Cardiac atrium fibroblast (primary cell): ENCODE measurements at places on chromosomes 6 and 20. TPM values are rescaled to one million over a fixed set of nuclear protein-coding genes. Genes with fewer than 3 reads are reported as not detected.

The GFOD1 gene
- total RNA-seq, result 14.4 and 18.1 TPM in 2 replicates

The GATA5 gene
- total RNA-seq, result 0.32 TPM in 1 of 2 replicates, not detected in the other

The METTL24 gene
- not detected in 2 replicates for total RNA-seq

The GPR31 gene
- not detected in 2 replicates for total RNA-seq

The OTOR gene
- not detected in 2 replicates for total RNA-seq

The COX4I2 gene
- not detected in 2 replicates for total RNA-seq

The SCRT2 gene
- total RNA-seq, result not detected in 2 replicates

The B3GALT4 gene
- total RNA-seq, result 2.3 and 3.6 TPM in 2 replicates

The E2F1 gene
- total RNA-seq, result 2.3 and 5.2 TPM in 2 replicates

The NEURL2 gene
- total RNA-seq, result 1.1 and 1.9 TPM in 2 replicates

The MAP3K4 gene
- total RNA-seq, result 7.8 and 10.1 TPM in 2 replicates

The PRRT1 gene
- total RNA-seq, result 0.16 TPM in 1 of 2 replicates, not detected in the other

The KIAA1586 gene
- 5.1 and 6.0 TPM in 2 replicates for total RNA-seq

The MYL9 gene
- 97.7 and 116 TPM in 2 replicates for total RNA-seq

The SMPDL3A gene
- 7.4 and 7.8 TPM in 2 replicates for total RNA-seq

The NHSL1 gene
- 10.5 and 11.4 TPM in 2 replicates for total RNA-seq

The PTP4A1 gene
- 10.5 and 17.1 TPM in 2 replicates for total RNA-seq

The PARD6B gene
- 0.18 and 0.32 TPM in 2 replicates for total RNA-seq

The PSORS1C1 gene
- total RNA-seq, result 0.16 and 1.1 TPM in 2 replicates

The NOX3 gene
- not detected in 2 replicates for total RNA-seq

The COL12A1 gene
- 179 and 194 TPM in 2 replicates for total RNA-seq

The TMEM170B gene
- total RNA-seq, result under 0.01 and 0.49 TPM in 2 replicates

The ULBP1 gene
- total RNA-seq, result 2.0 and 2.1 TPM in 2 replicates

The SLC13A3 gene
- 0.16 and 0.36 TPM in 2 replicates for total RNA-seq

The TBC1D20 gene
- 32.7 and 46.8 TPM in 2 replicates for total RNA-seq

The CYP24A1 gene
- total RNA-seq, result not detected in 2 replicates

The CLDN20 gene
- not detected in 2 replicates for total RNA-seq

The SSTR4 gene
- total RNA-seq, result not detected in 2 replicates

The CDK19 gene
- 6.9 and 10.0 TPM in 2 replicates for total RNA-seq

The SAMD5 gene
- 0.18 and 1.1 TPM in 2 replicates for total RNA-seq

The KCNQ2 gene
- not detected in 2 replicates for total RNA-seq

The SULF2 gene
- total RNA-seq, result 12.3 and 32.6 TPM in 2 replicates

The GNRH2 gene
- total RNA-seq, result not detected in 2 replicates

The ABCC10 gene
- total RNA-seq, result 9.9 and 18.0 TPM in 2 replicates

The COL21A1 gene
- 31.8 and 36.3 TPM in 2 replicates for total RNA-seq

The GPR6 gene
- total RNA-seq, result not detected in 2 replicates

The MACROD2 gene
- not detected in 2 replicates for total RNA-seq

The C4A gene
- 12.1 and 14.7 TPM in 2 replicates for total RNA-seq

The TSPO2 gene
- not detected in 2 replicates for total RNA-seq
